ENCODE measurements at places on chromosomes 12 and 14.

- DNase-seq = no peak
These were observed 54.0 kb downstream of the GPATCH2L start for GRCh38 chr14:76205708-76206107.

DNA sequence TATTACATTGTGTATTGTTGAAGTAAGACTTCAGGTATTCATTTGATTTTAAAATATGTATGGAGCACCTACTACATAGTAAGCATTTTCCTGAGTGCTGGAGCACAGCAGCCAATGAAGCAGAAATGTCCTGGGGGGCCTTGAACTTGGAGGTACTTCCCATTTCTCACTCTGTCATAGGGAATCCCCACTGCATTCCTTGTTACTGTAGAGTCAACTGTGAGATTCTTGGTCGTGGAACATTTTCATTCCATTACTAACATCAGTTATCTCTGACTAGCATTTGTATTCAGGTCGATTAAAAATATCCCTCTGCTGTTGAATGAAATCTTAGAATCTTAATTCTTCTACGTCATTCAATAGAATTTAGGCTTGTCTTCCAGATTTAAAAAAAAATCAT is 66.7 kb downstream of the PDE3A start:
- DNase-seq = no peak

GRCh38 chr12:125614058-125614457 is 548.8 kb downstream of the AACS start:
- no peak for DNase-seq

- no peak for DNase-seq
These were observed 41.9 kb downstream of the PSMA6 start for GRCh38 chr14:35333797-35334743.

DNA sequence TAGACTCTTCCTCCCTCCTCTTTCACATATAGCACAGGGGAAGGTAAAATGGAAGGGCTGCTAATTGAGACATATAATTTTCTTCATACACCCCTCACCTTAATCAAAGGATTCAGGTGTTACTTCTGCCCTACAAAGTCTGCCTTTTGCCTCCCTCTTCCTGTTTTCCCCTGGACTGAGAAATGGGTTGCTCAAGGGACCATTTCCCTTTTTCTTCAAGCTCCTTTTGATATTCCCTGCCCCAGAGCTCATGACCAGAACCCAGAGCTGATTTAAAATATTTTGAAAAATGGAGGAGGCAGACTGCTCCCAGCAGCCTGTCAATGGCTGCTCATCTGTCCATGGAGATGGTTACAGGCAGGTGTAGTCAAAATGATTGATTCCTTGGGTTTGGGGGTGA is 6.3 kb upstream of the PIP4K2C start:
- no peak for DNase-seq

Measured in substantia nigra (tissue), 51 donors.